ENCODE measurements at places on chromosomes 7 and 10.

DNA sequence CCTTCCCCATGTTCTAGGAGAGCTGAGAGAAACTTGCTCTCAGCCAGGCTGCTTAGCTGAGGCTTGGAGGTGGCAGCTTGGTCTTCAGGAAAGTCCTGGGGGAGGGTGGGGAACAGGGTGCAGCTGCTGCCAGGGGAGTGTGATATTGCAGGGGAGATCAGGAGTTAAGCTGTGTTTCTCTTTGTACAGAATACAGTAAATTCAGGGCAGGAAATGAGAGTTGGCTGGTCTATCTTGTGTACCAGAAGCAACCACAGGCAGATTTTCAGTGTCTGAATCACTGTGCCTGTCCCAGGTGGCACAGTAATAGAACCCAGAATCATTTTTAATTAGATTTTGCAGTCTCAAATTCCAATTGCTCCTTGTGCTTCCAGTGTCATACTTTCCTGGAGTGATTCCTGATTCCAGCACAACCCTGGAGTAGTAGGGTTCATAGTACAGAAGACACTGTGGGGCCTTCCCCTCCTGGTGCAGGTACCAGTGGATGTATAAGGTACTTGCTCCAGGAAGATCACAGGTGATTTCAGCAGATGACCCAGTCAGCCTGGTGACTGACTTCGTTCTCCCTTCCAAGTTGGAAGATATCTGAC lies 94.0 kb upstream of the TARP start:
- no peak for DNase-seq

- no peak for DNase-seq
Observed at GRCh38 chr7:85773116-85773728, 586.4 kb upstream of the SEMA3D start.

DNA sequence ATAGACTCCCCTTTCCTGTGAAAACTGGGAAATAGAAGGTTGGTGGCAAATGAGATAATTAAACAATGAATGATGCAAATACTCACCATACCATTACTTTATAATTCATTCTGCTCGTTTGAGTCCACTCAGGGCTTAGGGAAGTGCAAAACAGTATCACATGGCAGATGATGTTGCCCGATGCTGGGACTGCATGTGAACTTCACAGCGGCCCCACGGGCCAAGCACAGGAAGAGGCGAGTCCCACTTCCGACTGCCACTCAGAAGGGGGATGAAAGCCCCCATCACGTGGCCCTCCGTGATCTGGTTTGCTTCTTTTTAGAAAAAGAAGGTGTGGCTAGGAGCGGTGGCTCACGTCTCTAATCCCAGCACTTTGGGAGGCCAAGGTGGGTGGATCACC lies 71.5 kb downstream of the PRPF18 start:
- DNase-seq, result no peak

DNA sequence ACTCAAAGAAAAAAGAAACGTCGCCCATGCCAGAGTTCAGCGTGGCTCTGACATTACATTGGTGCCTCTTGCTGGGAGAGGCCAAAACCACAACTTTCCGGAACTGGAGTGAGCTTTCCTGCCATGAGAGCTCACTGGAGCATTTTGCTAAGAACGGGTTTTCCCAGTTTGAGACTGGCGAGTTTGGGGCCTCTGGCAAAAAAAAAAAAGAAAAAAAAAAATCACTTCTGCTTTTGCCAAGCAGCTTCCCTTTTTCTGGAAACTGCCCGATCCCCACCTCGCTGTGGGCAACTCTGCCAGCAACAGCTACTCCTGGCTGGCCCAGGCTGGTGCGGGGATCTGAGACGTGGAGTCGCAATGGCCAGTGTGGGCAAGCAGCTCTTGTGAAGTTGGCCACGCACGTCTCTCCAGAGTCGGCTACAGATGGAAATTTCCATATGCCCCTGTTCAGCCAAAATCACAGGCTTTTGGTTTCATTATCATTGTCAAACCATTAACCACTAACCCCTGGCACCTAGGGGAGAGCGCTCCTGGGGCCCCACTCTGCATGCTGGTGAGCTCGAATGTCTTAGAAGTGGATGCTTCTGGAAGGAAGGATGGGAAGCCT lies 25.7 kb downstream of the PRKAG2 start:
- DNase-seq, result no peak

GRCh38 chr7:13414181-13414580 lies 575.3 kb downstream of the ETV1 start:
- no peak for DNase-seq

- no peak for DNase-seq
Observed at GRCh38 chr10:42971251-42971599, 105.6 kb upstream of the RET start.

- DNase-seq, result no peak
Observed at GRCh38 chr7:133355822-133356221, 102.9 kb downstream of the EXOC4 start.

DNA sequence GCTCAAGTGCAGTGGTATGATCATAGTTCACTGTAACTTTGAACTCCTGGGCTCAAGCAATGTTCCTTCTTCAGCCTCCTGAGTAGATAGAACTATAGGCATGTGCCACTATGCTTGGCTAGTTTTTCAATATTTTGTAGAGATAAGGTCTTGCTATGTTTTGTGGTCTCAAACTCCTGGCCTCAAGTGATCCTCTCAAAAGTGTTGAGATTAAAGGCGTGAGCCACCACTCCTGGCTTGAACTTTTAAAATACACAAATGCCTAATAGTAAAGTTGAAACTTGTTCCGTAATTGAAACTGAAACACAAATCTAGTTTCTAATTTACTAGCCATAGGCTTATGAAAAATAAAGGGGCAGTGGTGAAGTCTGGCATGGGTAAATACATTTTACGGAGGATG lies 65.7 kb downstream of the AP3M1 start:
- no peak for DNase-seq

DNA sequence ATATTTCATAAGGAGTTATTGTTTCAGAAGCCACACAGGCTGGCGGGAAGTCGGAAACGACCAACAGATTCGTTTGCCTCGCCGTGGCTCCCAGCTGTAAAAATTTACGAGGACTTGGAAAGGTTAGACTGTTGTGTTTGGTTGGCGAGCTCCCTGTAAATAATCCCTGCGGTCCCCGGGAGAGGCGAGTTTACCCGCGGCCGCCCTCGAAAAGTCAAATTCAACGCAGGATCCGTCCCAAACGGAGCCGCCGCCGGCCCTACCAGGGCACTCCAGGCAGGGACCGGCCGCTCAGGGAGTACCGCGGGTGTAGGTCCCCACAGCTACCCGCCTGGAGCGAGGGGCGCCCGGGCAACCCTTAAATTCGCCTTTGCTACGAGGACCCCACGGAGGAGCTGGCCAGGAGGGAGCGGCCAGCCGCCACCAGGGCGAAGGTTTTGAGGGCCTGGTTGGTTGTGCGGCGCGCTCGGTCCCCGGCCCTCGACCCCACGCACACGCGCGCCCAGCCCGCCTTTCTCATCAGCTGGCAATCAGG lies 726 bp upstream of the HOXA9 start:
- DNase-seq, result peak; percentile 72

GRCh38 chr10:13594641-13595040 lies 7.9 kb downstream of the PRPF18 start:
- DNase-seq, result no peak

DNA sequence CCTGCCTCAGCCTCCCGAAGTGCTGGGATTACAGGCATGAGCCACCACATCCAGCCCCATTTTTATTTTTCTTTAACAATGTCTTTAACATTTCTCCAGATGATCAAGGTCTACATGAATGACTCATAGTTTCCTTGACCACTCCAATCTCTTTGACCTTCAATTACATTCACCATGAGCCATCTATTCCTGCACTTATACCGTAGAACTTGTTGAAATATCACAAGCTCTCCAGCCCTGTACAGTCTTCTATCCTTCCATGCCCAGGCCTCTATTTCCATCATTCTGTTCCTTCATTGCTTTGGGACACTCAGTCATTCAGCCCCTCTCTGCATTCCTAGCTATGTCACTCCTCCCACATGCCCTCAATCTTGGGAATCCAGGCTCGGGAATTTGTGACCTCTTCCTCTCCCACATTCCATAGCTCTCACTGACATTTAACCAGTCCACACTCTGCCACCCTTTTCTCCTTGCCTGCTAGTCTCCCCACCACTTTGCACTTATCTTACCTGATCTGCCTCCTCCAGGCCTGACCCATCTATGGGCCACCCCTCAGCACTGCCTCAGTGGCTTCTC lies 151.8 kb upstream of the STK17A start:
- no peak for DNase-seq

GRCh38 chr7:137539111-137539715 lies 195.7 kb upstream of the PTN start:
- no peak for DNase-seq

DNA sequence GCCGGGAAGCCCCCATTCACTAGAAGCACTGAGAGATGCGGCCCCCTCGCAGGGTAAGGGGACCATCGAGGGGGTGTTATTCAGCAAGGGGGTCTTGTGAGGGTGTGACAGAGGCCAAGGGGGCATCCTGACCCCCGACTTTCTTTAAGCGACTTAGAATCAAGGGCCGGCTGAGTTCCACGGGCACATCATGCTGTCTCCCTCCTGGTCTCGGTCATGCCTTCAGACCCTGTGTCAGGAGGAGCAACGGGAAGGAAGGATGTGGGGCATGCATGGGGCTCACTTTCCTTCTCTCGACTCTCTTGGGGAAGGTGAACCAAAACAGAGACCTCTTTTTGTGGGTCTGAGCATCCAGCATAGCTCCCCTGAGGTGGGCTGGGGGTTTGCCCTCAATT lies 2.5 kb downstream of the ACSL5 start:
- no peak for DNase-seq

DNA sequence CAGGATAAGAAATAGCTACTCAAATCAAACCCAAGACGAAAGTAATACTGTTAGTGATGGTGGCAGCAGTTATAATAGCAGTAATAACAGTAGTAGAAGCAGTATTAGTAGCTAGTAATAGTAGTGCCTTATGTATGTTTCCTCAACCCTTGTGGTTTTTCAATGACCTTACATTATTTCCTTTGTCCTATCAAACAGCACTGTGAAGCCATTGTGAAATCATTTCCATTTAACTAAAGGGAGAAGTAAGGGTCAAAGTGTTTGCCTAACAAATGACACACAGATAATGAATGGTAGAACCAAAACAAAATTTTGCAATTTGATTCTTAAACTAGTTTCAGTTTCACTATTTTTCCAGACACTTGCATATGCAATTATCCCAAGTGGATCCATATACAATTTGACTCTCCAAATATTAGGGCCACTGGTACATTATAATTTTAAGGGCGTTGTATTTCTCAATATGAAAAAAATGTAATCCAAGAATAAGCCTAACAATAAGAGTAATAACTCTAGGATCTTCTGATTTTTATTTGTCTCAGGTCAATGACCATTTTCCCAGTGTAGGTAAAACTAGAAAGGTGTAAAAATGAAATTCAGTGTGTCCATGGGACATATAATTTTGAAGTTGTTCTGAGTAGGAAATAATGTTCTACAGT lies 33.7 kb upstream of the TMEM26 start:
- DNase-seq, result no peak

DNA sequence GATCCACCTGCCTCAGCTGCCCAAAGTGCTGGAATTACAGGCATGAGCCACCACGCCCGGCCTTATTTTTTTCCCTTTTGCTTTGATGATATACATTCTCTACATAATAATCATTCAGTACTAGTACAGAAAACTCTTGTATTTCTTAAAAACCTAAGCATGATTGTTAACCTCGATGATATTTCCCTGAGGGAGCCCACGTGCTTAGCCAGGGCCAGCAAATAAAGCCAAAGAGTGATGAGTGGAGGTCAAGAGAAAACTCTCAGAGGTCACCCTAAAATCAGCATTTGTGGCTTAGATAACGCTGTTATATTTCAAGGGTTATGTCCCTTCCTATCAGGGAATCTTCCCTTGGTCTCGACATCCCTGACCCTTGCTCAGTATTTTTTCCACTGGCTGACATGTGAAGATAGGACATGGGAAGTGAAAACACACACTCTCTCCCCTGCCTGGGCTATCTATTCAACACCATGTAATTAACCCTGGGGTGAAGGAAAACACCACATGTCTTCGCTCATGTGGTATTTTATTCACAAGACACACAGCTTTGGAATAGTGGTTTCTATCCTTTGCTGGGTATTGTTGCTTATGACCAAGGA lies 12.6 kb downstream of the FAM200A start:
- DNase-seq, result no peak

DNA sequence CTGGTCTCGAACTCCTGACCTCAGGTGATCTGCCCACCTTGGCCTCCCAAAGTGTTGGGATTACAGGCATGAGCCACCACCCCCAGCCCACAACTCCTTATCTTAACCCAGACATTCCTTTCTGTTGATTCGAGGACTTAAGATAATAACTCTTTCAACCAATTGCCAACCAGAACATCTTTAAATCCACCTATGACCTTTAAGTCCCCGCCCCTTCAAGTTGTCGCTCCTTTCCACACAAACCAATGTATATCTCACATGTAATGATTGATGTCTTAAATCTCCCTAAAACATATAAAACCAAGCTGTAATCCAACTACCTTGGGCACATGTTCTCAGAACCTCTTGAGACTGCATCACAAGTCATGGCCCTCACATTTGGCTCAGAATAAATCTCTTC lies 7.8 kb upstream of the ANKRD2 start:
- DNase-seq, result no peak

DNA sequence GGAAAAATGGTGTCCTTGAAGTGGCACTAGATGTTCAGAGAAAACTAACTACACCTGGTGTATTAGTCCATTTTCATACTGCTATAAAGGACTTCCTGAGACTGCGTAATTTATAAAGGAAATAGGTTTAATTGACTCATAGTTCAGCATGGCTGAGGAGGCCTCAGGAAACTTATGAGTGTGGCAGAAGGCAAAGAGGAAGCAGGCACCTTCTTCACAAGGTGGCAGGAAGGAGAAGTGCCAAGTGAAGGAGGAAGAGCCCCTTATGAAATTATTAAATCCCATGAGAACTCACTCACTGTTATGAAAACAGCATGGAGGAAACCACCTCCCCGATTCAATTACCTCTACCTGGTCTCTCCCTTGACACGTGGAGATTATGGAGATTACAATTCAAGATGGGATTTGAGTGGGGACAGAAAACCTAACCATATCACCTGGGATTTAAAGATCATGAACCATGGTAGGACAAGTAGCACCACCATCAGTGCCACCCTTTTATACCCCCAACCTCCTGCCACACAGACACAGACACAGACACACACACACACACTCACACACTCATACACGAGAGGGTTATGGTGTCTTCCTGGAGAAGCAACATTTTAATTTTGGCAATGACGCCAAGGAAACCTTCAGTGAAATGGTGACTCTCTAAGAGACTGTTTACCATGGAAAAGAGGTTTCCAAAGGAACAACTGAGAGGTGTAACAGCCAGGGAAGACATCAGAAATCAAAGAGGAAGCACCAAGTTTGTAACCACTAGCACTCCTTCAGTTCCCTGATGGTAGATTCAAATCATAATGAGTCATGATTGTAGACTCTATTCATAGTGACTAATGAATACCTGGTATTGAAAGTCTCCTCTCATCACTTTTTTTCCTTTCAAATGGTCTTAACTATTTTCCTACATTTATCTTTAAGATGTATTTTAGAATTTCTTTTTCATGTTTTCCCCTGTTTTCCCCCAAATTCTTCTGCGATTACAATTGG lies 41.8 kb upstream of the WNT16 start:
- DNase-seq, result no peak

- DNase-seq, result no peak
Observed at GRCh38 chr7:64945503-64946175, 42.6 kb downstream of the ZNF273 start.

All from sciatic nerve (tissue), 2 donors.